ENCODE measurements at places on chromosomes 3 and 15.

GRCh38 chr15:91861223-91861622, 7.7 kb downstream of the SLCO3A1 start:
- no peak for DNase-seq

GRCh38 chr3:184337399-184337714, at the start of gene FAM131A:
Gene FAM131A (plus strand): TSS chr3:184337600. CDS start chr3:184337631, 31 bp downstream.
- DNase-seq: peak; percentile 69

- DNase-seq: no peak
Measured at GRCh38 chr3:126343649-126344035, 13.6 kb downstream of the KLF15 start.

DNA sequence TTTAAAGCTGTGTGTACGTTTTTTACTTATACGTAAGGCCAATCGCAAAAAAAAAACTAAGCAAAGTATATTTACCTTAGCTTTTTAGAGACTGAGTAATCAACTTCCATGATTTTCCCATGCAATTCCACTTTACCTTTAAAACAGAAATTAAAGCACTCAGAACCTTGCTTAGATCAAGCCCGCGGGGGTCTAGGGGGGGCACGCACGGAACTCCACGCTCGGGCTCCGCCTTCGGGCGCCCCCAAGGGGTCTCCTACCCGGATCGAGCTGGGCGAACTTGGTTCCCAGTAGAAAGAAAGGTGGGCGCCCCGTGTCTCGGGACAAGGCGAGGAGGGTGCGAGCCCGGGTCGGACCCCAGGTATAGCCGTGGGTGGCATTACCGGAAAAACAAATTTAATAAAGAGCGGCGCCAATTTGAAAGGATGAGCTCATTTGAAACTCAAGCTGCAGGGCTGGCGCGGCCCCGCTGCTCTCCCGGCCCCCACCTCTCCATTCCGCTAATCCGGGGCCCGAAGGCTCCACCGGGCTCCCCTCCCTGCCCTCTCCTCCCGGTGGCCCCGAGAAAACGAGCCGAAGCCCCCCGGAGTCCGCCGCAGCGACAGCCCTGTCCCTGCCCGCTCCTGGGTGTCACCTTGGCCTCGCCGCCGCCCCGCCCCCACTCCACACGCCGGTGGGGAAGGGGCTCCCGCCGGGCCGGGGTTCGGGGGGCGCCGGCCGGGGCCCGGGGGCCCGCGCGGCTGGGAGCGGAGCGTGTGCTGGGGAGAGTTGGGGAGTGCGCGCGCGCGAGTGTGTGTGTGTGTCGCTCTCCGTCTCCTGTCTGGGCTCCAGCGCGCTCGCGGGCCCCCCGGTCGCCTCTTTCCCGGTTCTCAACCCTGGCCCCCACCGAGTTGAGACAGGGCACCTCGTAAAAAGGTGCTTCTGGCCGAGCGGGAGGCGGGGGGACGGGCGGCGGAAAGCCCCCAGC, 1.5 kb downstream of the IGF2BP2 start:
- peak; percentile 83 for DNase-seq

- no peak for DNase-seq
Measured at GRCh38 chr3:157120071-157120892, 39.7 kb downstream of the CCNL1 start.

DNA sequence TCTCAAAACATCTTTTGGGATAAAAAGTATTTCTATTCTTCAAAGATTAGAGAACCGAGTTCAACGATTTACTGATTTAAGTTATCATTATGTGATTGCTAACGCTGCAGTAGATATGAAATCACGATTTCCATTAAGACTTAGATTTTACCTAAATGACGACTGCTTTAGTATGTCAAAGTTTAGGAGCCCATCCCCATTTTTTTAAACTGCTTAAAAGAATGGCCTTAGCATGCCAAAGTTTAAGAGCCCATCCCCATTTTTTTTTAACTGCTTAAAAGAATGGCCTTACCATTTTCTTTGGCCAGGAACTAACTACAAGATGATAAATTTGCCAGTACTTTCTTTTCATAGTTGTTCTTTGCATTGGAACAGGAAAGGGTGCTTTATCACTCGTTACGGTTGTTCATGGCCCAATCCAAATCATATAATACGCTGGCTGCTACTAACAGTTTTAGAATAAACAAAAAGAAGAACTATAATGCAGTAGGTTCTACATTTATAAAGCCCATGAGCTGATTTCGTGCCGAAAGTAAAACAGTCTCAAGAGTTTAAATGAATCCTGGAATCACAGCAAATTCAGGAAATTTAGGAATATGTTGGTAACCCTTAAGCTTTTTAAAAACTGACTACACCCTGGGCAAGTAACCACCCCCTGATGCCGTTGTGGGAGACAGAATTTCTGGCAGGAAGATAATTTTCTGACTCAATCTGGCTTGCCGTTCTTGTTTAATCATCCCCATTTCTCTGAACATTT, 869 bp upstream of the TSC22D2 start:
- DNase-seq: no peak

DNA sequence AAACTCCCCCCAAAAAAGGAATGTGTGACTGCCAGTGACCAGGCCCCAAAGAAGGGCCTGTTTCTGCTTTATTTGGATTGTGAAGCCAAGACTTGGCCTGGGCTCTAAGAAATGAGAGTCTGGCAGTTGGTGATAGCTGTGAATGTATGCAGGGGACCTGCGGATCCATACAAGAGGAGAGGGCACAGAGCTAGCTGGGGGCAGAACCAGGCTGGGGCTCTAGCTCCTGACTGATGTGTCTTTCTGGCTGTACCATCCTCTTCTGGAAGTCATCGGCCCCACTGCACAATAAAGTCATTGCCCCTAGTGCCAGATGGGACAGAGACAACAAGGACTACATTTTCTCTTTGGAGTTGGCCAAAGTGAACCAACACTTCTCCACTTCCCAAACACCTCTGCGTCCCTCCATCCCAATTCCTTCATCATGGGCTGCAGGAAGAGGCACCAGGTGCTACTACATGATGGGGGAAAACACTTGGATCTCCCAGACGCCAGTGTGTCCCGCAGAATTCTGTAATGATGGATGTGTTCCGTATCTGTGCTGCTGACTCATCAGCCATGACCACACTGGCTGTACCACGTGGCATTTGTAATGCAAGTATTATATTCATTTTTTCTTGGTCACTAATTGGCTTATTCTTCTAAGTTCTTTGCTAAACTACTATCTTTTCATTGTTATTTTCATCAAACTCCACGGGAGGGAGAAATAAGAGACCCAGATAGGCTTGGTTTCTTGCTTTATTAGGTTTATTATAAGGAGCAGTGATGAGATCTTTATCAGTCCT, 1.7 kb upstream of the PLA2G4F start:
- no peak for DNase-seq

- no peak for DNase-seq
Measured at GRCh38 chr3:20096135-20096685, 56.0 kb downstream of the KAT2B start.

- DNase-seq: no peak
Measured at GRCh38 chr3:111956449-111956848, 22.4 kb upstream of the ABHD10 start.

GRCh38 chr3:40873476-40873875, 325.8 kb upstream of the CTNNB1 start:
- DNase-seq: no peak

- no peak for DNase-seq
Measured at GRCh38 chr3:5197470-5198312, 10.2 kb downstream of the EDEM1 start.

DNA sequence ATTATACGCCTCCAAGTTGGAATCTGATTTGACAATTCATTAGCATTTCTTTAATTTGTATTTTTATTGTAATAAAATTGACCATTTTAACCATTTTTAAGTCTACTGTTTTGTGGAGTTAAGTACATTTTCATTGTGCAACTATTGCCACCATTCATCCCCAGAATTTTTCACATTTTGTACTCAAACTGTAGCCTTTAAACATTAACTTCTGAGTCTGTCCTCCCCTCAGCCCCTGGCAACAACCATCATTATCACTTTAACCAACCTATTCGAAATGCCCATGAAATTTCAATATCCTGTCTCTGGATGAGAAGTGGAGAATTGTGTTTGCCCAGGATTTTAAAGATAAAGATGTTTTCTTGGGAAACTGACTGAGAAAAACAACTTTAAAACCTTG, 27.7 kb downstream of the IL1RAP start:
- DNase-seq: no peak

DNA sequence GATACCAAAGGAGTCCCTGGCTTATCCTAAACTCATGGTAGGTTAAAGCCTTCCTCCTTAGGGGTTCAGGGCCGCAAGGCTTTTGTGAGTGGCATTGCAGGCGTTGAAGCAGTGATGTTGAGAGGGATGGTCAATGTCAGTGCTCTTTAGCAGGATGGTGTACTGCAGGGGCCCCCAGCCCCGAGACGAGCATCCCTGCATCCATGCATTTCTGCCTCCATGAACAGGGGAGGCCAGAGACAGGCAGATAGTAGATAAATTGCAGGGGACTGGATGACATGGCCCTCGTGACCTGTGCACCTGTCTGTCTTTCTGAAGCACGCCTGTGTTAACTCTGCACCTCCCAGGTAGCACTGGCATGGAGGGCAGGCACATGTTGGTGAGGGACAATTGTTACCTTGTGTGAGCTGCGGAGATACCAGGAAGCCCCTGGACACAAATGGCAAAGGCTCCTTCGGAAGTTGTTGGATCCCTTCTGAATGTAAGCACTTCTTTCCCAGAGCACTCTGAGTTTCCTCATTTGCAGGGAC, 133.5 kb downstream of the SNRPN start:
- no peak for DNase-seq

- no peak for DNase-seq
Measured at GRCh38 chr3:101819649-101820206, 29.6 kb upstream of the NFKBIZ start.

DNA sequence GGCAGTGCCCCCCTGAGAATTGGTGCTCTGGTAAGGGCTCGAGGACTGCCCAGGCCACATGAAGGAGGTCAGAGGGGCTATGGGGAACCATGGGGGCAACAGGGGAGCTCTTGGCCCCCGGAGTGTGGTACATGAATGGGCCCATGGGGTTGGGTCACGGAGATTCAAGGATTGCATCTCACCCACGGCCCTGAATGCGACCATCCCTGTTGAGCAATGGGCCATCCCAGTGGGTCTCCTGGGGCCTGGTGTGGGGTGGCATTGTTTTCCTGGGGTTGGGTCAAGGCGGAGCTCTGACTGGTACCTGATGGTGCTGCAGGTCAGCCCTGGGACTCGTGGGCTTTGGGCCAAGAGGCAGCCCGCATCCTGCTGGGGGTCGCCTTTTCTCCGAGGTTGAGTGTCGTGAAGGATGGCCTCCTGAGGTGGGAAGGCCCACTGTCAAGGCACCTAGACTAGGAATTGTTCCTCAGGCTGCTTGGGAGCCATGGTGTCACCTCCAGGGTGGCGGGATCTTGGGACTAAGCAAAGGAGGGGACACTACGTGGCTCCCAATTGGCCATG, 198.3 kb downstream of the UBE3A start:
- peak; percentile 46 for DNase-seq

- no peak for DNase-seq
Measured at GRCh38 chr15:68018797-68019444, 35.2 kb upstream of the PIAS1 start.

- no peak for DNase-seq
Measured at GRCh38 chr3:161443921-161444693, 52.5 kb upstream of the OTOL1 start.

DNA sequence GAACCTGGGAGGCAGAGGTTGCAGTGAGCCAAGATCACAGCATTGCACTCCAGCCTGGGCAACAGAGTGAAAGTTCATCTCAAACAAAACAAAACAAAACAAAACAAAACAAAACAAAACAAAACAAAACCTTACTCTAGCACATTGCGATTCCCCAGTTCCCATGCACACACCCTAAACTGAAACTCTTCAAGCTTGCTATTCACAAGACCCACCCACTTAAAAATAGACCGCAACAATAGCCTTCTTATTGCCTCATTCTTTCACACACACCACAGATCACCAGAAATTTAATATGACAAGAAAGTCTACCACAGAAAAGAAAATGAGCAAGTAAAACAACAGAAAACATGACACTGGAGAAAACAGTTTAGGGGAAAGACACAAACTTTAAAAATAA, 598.4 kb downstream of the FHIT start:
- DNase-seq: no peak

- DNase-seq: no peak
Measured at GRCh38 chr3:127360647-127361046, 72.8 kb upstream of the PRR20G start.

DNA sequence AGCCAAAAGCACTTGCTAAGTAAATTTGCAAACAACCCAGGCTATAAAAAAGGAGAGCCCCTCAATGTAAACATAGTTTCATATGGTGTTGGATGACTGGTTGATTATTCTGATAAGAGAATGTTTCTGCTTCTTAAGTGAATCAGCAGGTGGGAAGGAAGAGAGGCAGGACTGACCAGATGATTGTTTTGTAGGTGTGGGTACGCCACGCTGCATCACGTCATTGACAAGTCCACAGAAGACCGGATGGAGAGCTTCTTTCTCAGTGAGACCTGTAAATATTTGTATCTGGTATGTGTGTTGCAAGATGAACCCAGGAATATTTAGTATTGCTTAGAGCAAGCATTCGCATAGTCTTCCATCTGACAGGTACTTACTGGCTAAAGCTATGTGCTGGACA, 23.4 kb downstream of the EDEM1 start:
- no peak for DNase-seq

- no peak for DNase-seq
Measured at GRCh38 chr15:67067930-67068551, 2.6 kb downstream of the SMAD3 start.

DNA sequence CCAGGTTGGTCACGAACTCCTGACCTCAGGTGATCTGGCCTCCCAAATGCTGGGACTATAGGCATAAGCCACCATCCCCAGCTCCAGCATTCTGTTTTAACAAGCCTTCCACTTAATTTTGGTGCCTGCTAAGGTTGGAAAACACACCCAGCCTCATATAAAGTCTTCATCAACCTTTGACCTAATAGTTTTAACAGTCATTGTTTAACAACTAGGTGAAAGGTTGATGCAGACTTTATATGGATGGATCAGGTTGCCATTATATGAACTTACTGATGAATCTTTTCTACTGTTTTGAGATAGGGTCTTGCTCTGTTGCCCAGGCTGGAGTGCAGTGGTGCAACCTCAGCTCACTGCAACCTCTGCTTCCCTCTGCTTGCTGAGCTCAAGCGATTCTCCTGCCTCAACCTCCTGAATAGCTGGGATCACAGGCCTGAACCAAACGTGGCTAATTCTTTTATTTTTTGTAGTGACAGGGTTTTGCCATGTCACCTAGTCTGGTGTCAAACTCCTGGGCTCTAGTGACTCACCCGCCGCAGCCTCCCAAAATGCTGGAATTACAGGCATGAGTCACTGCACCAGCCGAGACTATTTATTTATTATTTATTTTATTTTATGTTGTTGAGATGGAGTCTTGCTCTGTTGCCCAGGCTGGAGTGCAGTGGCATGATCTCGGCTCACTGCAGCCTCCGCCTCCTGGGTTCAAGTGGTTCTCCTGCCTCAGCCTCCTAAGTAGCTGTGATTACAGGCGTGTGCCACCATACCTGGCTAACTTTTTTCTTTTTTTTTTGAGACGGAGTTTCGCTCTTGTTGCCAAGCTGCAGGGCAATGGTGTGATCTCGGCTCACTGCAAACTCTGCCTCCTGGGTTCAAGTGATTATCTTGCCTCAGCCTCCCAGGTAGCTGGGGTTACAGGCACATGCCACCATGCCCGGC, 3.1 kb upstream of the RPAP1 start:
- DNase-seq: no peak

Measured in Right ventricle myocardium inferior (tissue), 1 donor.